ENCODE measurements at places on chromosomes 2 and 18.

DNA sequence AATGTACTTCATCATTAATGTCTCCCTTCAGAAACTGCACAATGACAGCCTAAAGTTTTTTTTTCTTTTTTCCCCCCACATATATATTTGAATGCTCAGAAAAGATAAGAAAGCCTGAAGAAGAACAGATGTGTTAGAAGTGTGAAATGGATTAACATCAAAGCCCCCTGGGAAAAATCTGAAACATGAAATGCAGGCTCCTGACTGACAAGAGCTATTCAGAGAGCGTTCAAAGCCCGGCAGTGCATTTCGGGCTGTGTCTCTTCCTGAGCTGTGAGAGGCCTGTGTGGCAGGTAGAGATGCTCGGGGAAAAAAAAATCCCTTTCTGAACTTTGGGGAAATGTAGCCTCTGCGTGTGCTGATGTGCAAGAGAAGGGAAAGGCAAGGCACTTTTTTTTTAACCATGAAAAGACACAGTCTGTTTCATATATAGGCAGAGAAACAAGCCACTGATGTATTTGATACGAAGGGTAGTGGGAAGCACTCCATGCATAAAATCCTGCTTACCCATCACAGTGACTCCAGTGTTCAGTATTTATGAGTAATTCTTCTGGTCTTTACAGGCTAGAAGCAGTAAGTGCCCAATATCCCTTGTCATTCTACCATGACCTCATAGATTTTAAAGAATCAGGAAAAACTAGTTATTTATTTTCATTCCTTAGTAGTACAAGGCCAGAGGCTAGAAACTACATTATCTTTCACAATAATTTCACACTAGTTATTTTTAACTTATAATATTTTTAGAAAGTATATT is 1574.2 kb upstream of the PIK3C3 start:
- DNase-seq: no peak

GRCh38 chr2:3962719-3963118 is 259.3 kb downstream of the DCDC2C start:
- no peak for DNase-seq

GRCh38 chr2:18045230-18045629 is 166.8 kb downstream of the KCNS3 start:
- no peak for DNase-seq

GRCh38 chr2:209456489-209456888 is 32.6 kb downstream of the MAP2 start:
- no peak for DNase-seq

- DNase-seq: no peak
Measured at GRCh38 chr2:66995636-66996035, 401.5 kb upstream of the ETAA1 start.

DNA sequence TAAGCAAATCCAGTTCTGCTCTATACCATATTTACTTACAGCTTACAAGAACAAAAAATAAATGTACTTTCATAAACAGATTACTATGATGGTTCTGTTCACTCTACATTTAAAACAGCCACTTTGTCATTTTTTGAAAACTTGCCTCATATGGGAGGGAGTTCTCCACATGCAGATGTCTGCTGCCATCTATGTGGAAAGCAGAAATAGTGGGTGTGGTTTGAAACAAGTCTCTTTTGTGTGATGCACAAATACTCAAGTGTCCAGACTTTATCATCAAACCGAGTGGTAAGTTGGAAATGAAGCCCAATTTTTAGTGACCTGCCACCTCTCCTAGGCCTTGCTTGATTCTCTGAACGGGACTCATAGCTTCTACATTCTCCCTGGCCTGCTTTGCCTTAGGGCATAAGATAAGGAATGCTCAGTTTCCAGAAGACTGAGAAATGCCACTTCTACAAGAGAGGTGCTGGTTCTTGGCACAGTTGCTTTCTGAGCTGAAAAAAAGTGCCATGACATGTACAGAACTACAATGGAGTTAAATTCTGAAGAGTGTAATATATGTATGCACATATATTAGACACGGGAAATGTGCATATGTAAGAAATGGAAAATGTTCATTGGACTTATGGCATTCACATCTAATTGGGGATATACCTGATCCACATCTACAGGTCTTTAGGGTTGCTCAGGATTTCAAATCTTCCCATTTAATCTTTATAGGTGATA is 221.0 kb downstream of the SLC8A1 start:
- DNase-seq: no peak

- DNase-seq: no peak
Measured at GRCh38 chr2:73979021-73979420, 5.7 kb upstream of the TET3 start.

GRCh38 chr2:101717071-101717845 is 19.8 kb downstream of the MAP4K4 start:
- no peak for DNase-seq

DNA sequence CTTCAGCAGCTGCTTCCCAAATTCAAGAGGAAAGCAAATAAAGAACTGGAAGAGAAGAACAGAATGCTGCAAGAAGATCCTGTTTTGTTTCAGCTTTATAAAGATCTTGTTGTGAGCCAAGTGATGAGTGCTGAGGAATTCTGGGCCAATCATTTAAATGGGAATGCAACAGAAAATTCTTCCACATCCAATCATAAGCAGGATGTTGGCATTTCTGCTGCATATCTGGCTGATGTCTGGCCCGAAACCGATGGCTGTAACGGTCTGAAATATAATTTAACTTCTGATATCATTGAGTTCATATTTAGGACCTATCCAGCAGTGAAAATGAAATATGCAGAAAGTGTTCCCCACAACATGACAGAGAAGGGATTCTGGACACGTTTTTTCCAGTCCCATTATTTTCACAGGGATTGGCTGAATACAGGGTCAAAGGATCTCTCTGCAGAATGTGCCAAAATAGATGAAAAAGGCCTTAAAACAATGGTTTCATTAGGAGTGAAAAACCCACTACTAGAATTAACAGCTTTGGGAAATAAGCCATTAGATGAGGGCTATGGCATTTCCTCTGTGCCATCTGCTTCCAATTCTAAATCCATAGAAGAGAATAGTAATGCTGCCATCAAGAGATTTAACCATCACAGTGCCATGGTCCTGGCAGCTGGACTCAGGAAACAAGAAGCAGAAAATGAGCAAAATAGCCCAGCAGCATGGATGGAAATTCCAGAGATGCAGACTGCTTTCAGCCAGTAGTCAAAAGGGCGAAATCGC is 175.6 kb downstream of the MC4R start:
- DNase-seq: no peak

DNA sequence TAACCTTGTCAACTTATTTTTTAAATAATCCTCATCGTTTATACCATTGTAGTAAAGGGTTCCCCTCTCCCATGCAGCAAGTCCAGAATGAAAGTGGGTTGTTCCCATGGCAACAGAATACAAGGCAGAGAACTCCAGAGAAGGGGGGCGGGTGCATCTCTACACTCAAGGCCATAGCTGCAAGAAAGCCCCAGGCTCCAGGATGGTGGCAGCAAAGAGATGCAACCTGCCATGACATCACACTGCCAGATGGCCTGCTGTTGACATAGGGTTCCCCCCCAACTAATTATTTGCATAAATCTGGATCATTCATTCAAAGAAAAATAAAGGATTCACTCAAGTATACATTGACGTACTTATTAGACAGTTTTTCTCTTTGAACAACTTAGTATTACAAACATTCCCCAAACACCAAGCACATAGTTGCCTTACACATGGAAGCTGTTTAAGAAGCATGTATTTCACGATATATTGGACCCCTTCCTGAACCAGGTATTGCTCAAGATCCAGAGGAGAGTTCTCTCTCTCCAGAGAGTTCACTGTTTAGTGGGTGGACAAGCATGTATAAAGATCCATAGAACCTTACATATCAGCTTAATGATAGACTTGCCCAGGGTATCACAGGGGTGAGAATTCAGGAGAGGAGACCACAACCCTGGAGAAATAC is 87.4 kb upstream of the KLF7 start:
- DNase-seq: no peak

DNA sequence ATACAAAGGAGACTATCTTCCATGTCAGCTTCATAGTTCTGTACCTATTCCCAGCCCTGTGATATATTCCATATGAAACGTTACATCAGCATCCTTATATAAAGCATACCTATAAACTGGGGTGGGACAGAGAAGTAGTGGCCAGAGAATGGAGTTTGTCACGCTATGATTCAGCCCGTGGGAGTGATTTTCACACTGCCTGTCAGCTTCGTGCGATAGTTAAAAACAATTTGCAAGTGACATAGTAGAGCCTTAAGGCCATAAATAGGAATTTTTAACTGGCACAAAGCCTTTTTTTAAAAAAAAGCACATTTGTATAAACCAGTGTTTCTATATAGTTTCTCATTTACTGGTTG is 30.2 kb downstream of the PKP4 start:
- DNase-seq: no peak

GRCh38 chr2:26588576-26588975 is 52.6 kb downstream of the CIB4 start:
- DNase-seq: no peak

DNA sequence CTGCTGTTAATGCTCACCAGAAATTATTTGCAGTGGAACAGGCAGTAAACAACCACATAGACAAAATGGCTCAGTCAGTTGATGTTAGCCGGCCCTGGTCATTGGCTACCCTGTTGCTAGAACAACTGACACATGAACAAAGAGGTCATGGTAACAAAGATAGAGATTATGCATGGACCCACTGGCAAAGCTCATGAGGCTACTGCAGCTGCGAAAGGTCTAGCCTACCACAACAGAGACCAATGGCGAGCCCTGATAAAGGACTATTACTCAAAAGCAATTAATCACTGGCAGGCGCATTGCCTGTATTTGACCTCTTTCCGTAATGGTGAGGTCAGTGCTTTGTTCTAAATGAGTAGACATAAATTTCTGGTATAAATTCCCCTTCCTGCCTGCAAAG is 474.2 kb downstream of the DSC3 start:
- DNase-seq: no peak

DNA sequence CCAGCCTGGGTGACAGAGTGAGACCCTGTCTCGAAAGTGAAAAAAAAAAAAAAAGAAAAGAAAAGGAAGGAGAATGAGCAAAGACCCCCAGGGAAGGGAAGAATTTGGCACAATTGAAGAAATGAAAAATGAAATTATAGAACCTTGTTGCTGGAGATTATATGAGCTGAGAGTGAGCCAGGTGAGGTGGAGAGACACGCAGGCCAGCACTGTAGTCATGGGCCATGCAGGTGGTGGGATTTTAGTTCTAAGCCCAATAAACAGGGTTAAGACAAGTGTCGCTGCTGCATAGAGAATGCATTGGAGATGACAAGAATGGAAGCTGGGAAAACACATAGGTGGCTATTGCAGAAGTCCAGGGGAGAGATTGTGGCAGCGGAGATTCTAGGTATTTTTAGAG is 32.3 kb downstream of the FBLN7 start:
- DNase-seq: no peak

GRCh38 chr2:59737299-59737698 is 816.2 kb downstream of the BCL11A start:
- no peak for DNase-seq

DNA sequence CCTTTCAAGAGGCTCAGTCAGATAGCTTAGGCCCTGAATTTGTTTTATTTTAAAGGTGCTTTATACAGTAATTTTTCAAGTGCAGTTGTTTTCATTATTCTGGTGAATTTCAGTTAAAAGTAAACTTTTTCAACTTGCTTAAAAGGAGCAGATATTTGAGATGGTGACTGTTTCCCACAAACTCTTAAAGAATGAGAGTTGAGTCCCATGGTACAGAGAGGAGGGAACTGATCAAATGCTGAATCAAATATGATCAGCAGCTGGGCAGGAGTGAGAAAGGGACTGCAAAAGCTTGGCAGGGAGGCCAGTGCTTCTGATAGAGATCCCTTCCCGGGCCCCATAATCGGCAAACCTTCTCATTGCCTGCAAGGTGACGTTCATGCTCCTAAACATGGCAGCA is 91.2 kb downstream of the KCNS3 start:
- no peak for DNase-seq

DNA sequence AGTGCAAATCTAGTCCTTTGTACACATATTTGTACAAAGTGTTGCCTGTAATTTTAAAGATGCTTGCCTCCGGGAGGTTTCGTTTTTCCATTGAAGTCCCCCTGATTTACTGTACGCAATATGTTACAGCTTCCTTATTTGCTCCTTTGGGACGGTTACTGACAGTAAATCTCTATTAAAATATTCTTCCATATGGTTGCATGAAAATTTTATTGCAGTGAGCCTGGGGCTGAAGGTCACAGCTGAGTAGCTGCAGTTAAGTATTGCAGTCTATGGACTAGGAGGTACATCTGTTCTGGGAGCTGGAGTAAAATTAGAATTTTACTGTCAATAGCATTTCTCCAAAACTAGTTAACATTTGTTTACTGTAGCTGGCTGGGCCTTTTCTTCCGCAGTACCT is 119.2 kb downstream of the ETAA1 start:
- DNase-seq: no peak

- no peak for DNase-seq
Measured at GRCh38 chr2:226802573-226802972, 3.0 kb upstream of the IRS1 start.

DNA sequence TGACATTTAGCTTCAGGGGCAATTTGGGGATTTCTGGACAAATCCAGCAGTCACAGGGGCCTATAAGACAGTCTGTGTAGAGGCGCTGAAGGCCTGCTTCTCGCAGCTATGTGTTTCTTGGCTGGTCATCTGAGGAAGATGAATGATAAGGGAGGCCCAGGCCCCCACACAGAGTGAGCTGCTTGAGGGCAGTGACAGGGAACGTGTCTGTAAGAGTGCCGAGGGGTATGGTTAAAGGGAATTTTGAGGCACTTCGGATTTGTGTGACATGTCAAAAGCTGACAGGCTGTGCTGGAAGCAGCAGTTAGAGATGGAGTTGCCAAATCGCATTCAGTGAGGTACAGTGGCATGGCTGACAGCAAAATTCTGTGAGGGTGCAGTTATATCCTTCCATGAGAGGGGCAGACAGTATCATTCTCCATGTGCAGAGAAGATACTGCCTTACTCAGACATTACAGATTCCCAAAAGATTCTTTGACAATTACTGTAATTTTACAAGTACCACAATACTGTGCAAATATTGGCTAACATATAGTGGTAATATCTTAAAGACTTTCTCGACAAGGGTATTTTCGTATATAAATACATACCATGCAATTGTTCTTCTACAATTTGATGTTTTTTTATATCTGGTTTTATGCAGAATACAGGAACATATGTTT is 74.0 kb downstream of the CERS6 start:
- no peak for DNase-seq

DNA sequence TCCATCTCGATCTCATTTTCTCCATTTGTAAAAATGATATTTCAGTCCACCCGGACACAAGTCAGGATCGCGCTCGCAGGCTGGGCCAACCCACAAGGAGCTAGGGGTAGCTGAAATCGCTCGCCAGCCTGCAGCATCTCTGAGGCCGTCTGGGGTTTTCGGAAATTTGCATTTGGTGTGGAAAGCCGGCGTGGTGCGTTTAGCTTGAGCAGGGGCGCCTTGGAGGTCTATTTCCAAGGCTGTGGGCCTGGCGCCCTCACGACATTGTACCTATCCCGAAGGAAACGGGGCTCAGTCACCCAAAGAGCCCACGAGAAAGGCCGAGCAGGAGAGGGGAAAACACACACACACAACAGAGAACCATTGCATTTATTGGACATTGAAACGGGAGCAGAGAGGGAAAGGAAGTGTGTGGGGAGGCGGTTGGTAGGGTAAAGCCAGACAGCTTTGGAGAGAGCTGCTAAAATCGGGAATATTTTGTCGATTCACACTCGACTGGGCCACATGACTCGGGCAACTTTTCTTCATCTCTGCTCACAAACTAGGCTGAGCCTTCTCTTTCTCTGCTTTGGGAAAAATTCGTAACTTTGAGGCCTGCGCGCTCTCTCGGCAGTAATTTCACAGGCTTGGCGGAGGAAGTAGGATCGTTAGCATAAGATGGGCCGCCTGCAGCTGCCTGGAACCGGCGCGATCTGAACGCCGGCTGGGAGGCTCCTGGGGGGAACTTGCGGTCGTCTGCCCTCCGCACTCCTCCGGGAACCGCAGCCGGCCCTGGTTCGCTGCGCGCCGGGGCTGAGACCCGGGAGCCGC is 1.1 kb upstream of the HOXD8 start:
- no peak for DNase-seq
